ENCODE measurements at places on chromosomes 16 and 17.

DNA sequence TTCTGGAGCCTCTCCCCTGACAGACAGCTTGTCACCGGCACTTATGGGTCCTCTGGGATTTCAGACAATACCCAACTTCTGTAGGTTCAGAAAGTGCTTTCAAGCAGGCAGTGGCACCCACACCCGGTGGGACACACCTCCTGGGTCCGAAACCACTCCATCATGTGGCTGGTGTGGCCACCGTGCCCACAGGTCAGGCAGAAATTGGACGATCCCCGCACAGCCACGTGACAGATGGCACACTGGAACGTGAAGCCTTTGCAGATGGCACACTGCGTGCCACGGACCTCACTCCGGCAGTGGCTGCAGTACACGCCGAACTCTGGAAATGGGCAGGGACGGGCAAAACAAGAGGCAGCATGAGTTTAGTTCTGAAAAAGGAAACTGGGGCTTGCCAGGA lies 99.5 kb upstream of the FA2H start:
- DNase-seq: no peak

GRCh38 chr16:75333721-75334163 lies 82.3 kb upstream of the BCAR1 start:
- DNase-seq: no peak

DNA sequence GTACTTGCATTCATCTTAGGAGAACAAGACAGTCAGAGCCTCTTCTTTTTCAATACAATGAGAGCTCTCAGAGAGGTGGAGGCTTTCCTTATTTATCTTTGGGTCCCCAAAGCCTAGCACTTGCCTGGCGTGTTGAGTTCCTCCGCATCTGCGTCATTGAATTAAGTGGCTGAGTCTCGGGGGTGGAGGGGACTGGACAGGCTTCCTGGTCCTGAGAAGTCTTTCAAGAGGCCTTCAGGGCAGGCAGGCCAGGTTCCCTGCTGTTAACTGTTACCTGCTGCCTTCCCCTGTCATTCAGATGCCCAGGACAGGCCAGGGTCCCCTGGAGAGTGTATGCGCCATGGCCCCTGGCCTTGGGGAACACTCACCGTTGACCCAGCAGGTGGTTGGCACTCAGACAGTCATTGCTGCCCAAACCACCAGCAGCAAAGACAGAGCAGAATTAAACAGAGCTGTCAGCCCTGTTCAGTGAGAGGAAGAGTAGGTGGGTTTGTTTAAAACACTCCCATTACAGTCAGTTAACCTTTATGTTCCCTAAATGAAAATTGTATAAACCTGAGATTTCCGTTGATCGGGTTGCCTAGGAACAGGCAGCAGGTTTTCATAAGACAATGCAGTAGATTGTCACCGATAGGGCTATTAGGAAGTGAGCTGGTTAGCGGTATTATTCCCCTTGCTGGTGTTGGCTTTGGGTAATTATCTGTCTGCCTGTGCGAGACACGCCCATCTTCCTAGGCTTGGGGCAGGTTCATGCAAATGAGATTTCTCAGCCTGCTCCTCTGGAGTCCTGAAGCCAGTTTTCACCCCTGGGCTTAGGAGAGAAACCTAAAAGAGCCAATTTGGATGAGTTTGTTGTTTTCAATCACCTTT lies 132.7 kb downstream of the CCDC182 start:
- peak; percentile 52 for DNase-seq

- DNase-seq: no peak
These were observed 100.2 kb downstream of the C16orf78 start for GRCh38 chr16:49473773-49474172.

GRCh38 chr17:16470265-16470664 lies 21.7 kb downstream of the LRRC75A start:
- no peak for DNase-seq

DNA sequence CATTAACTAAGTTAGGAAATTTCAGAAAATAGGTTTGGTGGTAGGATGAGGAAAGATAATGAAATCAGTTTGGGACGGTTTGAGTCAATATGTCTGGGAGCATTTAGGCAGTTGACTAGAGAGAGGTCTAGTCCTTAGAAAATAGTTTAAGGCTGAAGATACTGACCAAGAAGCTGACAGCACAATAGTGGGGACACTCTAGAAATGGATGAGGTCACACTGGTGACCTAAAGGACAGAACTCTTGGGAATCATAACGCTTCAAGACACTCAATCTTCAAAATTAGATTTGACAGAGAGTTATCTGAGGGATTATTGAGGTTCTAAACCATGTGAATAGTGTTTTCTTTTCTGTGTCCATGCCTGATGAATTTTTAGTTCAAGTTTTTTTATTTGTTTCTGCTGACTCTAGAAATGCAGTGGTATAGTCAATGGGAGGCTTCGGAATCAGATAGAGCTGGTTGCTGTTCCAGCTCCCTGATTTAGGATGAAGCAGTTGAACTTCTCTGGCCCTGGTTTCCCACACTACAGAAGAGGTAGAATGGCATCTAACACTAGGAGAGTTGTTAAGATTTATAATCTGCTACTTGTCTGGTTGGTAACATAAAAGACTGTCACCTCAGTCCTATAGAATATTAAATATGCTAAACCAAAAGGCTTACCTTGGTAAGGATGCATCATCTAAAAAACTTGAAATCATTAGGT lies 29.7 kb downstream of the MMD start:
- DNase-seq: no peak

DNA sequence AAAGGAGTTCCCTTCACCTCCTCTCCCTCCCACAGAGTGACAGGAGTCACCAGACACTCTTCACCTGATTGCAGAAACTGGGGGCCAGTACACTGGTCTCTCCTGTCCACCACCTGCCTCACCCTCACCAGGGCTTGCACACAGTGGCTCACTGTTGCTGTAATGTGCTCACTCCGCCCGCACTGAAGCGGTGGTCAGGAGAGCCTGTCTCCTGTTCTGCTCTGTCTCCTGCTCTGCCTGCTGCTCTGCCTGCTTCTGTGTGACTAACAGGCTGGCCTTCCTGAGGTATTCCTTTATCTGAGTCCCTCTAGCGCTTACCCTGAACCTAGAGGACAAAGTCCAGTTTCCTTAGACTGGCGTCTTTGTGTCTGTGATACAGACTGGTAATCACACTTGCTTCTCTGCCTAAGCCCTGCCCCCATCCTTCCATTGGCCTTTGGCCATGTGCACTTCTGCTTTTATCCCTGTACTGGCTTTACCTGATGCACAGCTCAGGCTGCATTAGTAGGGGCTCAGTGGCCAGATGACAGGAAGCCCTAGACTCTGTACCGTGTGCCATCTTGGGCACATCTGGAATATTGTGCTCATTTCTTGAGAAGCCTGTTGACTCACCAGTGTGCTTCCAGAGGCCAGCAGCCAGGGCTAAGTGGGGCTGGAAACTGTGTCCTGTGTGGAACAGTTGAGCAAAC lies 13.3 kb downstream of the PROCA1 start:
- no peak for DNase-seq

GRCh38 chr16:84897911-84898377 lies 78.2 kb downstream of the CRISPLD2 start:
- DNase-seq: peak; percentile 47

DNA sequence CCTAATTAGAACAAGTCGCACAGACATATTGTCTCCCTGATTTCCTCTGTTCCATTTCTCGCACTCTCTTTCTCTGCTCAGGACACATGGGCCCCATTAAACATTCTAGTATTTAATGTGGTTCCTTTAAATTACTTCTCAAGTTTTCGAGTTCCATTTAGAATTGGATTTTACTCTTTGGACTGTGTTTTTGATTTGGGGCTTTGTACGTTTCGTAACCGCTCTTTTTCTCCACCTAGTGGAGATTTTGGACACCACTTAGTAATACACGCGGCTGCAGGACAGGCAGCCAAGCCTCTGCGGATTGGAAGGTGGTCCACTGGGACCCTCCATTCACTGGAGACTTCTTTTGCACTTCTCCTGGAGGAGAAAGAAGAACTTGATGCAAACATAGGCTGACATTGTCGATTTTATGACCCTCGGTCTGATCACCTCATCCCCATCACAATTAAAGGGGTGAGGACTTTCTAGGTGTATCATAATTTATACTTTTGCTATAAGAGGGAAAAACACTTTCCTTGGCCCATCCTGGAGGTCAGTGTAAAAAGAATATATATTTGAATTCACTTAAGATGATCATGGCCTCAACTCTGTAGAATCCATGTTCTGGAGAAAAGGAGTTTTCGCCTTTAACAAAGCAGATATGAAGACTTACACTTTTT lies 85.7 kb downstream of the NOG start:
- peak; percentile 53 for DNase-seq

Data from HAP-1 (cell line).